Activated CD4-positive, alpha-beta T cell treated with anti-CD3 and anti-CD28 coated beads, Interleukin-2, amount 10 ng/mL, durations not matched to agents 7 days and 5 days (primary cell): ENCODE measurements at places on chromosomes 12 and 14. TPM values are rescaled to one million over a fixed set of nuclear protein-coding genes. Genes with fewer than 3 reads are reported as not detected.

Gene CCDC175
- total RNA-seq, result not detected

Gene MYO1H
- total RNA-seq, result not detected

Gene PSEN1
- 41.9 TPM for total RNA-seq

Gene CLEC9A
- total RNA-seq, result not detected

Gene AQP2
- total RNA-seq, result not detected

Gene NYNRIN
- 0.23 TPM for total RNA-seq

Gene TRAF3
- 38.9 TPM for total RNA-seq
